Left colon (tissue), 2 donors: ENCODE measurements at places on chromosomes 3 and 15. TPM values are rescaled to one million over a fixed set of nuclear protein-coding genes. Genes with fewer than 3 reads are reported as not detected.

MST1R gene
- total RNA-seq, result 124 TPM

DNA sequence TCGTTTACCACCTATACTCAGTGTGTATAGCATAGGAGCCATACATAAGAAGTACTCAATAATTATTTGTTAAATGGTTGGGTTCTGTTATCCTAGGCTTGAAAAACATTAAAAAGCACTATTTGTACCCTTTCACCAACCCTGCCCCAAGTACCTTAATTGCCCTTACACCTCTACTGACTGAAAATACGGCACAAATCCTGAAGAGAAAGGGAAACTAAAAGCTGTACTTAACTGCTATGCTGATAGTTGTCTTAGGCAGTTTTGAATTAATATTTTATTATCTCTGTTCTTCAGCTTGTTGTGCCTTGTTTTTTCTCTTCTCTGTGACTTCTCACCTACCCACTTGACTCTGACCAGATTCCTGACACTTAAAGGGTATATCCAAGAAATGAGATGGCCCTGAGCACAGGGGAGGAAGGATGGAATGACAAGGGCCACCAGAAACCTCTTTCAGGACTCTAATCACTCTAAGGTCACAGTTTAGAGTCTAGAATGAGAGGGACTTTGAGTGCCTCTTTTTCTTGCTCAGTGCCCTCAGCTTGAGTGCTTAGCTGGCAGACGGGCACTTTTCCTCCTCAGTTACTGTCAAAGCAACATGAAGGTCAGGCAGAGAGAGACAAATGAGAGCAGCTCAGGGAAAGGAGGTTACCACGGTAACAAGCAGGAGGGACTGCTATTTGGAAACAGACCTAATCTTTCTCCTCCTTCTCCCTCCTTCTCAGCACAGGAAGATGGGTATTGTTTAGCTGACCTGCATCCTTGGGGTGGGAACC lies 136.5 kb downstream of the ZNF609 start:
- DNase-seq, result no peak

DNA sequence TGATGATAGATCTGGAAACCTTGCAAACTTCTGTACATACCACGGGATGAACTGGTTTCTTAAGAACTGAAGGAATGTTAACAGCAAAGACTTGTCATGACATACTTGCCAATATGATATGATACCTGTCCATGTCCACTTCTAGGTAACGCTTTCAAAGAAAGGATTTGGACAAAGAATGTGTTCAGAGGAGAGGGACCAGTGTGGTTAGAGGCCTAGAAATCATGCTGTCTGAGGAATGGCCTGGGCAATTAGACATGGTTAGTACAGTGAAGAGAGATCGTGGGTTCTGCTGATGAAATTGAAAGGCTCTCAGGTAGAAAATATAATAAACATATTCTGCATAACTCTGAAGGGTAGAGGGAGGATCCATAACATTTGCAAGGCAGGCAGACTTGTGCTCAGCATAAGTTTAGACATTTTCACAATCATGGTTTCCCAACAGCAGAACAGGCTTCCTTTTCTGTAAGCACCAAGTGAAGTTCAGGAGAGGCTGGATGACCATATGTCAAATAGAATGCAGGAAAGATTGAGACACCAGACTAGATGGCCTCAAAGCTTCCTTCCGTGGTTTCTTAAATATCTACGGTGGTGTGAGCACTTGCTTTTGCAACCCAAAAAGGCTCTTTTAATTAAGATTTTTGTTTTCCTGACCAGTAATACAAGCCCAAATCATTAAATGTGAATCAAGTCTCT lies 39.9 kb downstream of the TGFBR2 start:
- DNase-seq, result no peak

TTC14 gene
- 32.4 TPM for total RNA-seq

- DNase-seq, result no peak
Measured at GRCh38 chr3:18030371-18030870, 288.0 kb upstream of the TBC1D5 start.

DNA sequence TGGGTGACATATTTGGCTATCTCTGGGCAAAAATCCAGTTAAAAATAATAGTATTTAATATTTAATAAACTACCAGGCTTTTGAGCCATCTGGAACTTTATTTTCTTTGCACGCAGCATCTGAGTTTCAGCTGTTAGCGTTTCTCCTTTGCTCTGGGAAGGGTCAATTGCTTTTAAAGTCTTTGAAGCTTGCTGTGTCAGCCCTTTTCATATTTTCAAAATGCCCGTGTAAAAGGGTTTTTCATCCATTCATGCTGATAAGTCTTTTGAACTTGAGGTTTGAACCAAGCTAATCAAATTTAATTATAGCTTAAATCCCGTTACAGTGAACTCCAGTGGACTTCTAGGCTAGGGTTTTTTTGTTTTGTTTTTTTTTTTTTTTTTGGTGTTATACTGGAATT lies 79.1 kb downstream of the SLC25A26 start:
- DNase-seq, result no peak
